Upper lobe of right lung (tissue), 1 donor: ENCODE measurements at places on chromosomes 3 and 15.

GRCh38 chr15:98586066-98586465 is 62.3 kb upstream of the IGF1R start:
- DNase-seq = no peak

GRCh38 chr3:139935016-139935865 is at the start of gene CLSTN2:
Gene CLSTN2, plus strand, starts transcription at chr3:139935185.
- DNase-seq = peak; percentile 70

GRCh38 chr3:38127611-38128302 is 9.2 kb downstream of the ACAA1 start:
- peak; percentile 77 for DNase-seq

DNA sequence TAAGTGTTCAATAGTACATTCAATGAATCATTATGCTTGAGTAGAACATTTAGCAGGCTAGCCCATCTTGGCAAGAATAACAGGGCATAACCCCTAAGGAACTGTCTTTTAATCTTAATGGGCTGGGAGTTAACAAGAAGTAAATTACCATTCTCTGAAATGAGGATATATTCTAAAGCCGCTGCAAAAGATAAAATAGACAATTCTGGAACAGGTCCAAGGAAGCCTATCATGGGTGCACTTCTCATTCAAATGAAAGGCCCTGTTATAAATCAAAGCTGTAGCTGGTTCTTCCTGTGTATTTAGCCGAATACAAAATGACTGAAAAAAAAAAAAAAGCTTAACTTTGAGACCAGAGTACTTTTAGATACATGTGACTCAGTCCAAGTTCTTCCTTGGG is 15.6 kb downstream of the MTHFS start:
- DNase-seq = no peak

DNA sequence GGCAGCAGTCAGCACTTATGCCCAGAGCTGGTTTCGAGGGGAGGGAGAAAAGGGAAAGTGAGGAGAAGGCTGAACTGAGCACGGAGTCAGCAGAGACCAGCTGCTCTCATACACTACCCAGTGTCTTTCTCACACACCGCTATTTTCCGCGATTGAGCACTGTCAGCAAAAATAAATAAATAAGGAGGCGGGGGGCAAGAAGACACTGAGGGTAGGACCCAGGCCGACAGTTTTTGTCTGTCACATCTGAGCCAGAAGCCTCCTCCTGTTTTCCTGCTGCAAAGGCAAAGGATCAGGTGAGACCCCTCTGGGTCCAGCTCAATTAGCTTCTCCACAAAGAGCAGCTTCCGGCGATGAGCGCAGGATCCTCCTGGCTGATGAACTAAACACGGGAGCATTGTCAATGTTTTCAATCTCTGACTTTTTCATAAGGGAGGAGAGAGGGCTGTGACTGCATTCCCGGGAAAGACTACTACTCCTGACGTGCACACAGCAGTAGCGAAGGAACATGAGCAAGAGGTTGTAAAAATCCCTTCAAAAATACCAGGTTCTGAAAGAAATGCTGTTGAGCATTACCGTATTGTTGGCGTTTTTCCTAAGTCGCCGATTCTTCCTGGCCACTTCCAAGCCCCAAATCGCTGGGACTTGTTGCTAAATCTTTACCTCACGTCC is 1.3 kb downstream of the FRMD5 start:
- no peak for DNase-seq

DNA sequence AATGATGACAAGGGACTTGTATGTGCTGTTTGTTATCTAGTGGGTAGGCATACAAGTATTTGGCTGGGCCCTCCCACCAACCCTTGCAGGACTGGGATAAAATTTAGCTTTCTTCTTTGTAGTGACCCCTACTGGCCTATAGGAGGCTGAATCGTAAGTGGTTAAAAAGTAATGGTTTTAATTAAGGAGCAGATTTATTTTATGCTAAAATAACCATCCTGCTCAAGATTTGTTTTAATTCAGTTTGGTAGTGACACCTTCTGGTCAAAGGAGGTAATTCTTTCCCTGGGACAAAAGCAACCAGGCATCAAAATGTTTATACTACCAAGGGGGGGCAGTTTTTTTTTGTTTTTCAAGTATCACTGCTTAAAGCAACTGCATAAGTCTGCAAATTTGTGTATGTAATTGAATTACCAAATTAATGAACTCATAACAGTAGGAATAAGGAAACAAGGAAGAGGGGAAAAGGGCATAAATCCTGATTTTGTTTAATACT is 70.7 kb downstream of the TOP2B start:
- no peak for DNase-seq

DNA sequence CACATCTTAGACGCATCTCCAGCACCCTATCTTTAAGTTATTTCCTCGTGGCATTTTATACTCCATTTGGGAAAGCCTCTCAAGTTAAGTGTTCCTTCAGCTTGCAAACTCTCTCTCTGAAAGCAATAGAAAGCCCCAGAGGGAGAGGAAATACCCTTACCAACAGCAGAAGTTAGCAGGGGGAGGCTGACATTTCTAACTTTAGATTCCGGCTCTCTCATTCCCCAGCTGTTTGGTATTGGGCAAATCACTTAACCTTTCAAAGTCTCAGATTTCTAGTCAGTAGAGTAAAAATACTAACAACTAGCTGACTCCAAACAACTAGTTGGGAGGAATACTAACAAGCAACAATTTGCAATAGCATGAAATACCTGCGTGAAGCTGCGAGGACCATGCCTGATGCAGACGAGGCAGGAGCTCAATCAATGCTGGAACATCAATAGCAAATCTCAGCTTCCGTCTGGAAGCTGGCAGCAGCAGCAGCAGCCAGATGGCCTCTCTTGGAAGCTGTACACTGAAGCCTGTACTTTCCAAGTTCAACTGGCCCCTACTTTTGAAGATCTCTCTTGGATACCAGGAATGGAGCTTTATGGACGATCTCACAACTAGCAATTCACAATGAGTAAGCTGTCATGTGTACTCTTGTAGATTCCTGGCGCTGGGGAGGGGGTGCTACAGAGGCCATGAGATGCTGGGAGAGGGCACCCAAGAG is 47.8 kb downstream of the THBS1 start:
- DNase-seq = no peak

DNA sequence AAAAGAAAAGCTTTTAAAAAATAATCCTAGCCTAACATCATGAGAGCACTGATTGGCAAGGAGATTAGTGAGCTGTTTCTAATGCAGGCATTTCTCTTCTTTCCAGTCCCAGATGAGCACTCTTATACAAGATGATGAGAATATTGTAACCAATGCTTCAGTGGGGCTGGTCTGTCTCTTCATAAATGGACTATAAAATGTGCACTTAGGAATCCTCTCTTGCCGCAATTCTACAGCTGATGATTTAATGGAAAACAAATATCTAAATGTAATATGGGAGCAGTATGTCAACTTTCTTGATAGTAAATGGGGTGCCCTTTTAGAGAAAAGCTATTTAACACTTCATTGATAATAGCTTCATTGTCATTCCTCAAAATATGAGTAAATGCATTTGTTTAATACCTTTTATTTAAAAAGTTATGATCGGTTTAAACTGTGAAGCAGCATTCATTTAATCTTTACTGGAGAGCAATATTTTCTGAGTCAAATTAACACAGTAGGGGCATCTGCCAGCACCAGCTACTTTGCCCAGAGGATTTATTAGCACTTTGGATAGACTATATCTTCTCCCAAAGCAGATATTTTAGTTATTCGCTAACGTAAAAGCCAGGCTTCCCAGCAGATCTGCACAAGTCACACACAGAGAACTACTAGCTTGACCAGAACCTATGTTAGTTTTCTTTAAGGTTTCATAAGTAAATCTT is 985.9 kb downstream of the DIPK2A start:
- no peak for DNase-seq

DNA sequence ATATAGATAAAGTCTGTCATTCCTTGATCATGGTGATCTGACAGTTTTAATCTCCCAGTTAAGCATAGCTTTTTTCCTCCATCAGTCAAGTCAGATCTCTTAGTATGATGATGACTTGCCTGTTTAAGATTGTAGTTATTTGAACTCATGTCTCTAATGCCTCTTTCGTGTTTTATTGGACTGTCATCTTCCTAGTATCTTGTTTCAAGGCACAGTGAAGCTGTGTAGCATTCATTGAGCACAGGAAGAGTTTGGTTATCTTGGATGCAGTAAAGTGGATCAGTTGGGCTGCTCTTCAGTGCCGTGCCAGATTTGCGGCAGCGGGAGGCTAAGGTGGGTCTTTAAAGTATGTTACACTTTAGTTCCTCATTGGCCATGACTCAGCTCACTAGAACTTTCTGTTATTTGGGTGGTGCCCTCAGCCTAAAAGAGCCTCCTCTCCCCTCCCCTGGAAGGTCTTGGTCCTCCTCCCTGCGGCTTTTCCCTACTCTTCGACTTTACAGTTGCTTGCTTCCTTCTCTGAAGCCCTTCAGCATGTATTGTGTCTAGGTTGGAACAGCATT is 45.7 kb upstream of the SKOR1 start:
- DNase-seq = no peak

DNA sequence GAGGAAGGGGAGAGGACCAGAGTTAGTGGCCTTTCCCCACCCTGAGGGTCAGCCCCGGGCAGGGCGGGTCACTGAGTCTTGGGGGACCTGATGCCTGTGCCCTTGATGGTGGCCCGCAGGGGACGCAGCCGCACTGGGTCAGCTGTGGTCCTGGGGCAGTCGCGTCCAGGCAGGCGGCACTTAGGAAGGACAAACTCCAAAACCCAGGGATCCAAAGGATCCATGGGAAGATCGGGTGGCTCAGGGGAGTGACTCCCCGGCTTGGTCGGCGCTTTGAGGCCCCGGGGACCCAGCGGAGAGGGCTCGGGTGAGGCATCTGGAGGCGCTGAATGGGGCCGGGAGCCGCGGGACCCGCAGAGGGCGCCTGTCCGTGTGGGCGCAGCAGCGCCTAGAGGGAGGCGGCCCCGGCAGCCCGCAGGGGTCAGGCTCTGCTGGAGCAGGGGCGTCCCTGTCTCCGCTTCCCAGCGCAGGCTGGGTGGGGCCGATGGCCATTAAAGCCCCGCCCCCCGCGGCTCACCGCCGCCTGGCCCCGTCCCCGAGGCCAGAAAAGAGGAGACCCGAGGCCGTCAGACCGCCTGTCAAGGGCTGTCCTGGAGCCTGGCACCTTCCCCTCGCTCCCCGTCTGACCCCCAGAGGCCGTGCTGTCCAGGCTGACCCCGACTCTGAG is 17.5 kb downstream of the CIDEC start:
- DNase-seq = peak; percentile 80

DNA sequence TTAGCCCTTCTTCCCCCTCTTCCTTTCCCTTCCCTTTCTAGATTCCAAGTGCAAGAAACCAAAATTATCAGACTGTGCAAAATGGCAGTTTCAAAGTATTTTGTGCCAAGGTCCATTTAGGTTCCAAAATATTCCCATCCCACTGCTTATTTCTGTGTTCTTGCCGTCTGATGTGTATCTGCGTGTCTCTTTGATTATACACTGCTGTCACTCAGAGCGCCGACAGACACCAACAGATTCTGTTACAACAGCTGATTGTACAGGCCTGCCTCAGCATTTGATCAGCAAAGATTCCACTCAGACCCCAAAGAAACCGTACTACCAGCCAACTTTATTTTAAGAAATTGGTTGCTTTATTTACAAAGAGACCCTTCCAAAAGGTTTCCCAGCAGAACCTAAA is 225.6 kb upstream of the SATB1 start:
- no peak for DNase-seq

DNA sequence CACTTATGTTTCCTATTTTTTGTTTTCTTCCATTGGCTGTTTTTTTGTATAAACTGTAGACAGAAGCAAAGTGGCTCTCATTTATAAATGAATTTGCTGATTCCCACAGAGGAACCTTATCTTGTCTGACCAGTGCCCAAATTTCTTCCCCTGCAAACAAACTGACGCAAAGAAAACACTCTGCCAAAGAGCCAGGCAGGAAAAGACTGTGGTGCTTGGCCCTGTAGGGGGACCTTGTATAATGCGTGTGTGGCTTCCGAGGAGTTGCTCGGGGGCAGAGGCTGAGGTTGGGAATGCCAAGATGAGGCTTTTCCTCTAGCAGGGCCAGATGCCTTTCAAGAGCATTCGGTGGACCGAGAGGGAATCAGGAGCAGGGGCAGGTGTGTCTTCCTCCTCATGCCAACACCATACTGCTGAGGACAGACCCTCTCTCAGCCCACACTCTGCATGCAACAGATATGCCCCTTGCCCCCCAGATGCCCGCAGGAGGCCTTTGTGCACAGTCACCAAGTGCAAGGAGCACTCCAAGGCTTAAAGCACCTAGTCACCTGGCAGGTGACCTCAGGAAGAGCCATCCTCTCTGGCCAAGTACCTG is 104.3 kb upstream of the ABHD17C start:
- no peak for DNase-seq

DNA sequence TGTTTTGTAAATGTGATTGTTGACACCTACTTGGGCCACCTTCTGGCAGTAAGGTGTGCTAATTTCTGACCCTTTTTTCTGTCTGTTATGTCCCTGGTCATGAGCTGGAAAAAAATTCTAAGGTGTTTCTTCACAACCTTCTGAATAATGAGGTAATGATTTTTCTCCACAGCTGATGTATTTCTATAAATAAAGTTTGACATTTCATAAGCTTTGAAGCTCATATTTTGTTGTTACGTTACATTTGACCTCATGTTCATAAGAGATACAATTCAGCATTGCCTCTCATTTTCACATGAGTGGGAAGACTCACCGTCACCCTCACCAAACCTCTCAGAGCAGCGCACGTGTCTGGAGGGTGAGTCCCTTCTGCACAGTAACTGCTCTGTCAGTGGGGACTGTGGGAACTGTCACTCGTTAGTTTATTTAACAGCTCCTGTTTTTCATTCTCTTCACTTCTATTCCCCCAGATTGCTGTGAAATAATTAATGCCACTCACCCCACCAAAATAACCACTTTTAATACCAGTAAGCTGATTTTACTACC is 140.9 kb downstream of the PLCL2 start:
- no peak for DNase-seq

GRCh38 chr15:43126356-43126755 is 7.0 kb upstream of the TMEM62 start:
- DNase-seq = no peak

DNA sequence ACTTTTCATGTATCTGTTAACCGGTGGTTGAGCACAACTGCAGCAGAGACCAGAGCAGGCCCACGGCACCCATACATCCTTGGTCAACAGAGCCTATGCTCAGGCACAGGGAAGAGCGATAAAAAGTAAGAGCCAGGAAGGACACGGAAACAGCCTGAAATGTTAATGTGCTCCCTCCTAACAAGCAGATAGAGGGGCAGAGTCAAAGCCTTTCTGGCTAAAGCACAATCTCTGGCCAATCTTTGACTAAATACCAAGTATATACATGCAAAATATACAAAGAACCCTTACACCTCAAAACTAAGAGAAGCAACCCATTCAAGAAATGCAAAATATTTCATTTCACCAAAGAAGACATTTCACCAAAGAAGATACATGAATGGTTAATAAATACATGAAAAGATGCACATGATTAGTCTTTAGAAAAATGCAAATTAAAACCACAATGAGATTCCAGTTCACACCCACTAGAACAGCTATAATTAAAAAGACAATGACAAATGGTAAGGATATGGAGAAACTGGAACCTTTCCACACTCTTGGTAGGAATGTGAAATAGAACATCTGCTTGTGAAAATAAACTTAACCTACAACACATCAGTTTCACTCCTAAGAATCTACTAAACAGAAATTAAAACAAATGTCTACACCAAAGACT is 88.0 kb downstream of the OSBPL10 start:
- DNase-seq = no peak
